ENCODE measurements at places on chromosomes 11 and 22.

- DNase-seq, result no peak
Measured at GRCh38 chr11:70873736-70874412, 378.5 kb downstream of the SHANK2 start.

GRCh38 chr11:121611242-121611641 is 158.5 kb upstream of the SORL1-AS1 start:
- DNase-seq, result no peak

DNA sequence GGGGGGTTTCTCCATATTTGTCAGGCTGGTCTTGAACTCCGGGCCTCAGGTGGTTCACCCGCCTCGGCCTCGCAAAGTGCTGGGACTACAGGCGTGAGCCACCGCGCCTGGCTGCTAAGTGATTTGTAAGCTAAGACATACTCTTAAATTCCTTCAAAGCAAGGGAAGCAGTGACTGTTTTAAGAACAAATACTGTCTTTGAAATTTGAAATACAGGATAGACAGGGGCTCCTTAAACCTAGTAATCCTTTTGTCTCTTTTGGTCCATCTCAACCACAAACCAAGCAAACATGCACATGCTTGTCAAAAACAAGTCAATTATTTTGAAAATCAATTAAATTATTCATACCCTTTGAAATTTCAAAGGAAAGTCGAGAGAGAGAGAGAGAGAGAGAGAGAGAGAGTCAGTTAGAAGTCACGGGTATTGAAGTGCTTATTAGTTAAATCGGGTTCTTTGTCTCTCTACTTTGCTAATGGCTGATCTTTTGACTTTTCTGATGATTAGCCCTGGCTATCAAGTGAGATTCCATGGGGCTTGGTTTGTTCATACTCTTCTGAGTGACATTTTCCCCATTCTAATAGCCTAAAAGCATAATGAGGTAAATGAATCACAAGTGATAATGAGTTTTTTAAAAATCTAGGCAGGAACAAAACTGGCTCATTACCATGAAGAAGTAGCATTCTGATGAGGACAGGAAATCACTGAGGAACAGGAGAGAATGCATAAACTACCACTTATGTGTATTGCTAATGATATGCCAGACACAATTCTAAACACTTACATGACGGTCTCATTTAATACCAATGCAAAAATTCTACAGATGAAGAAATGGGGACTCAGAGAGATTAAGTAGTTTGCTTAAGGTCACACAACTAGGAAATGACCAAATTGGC is 48.0 kb downstream of the MCHR1 start:
- DNase-seq, result no peak

DNA sequence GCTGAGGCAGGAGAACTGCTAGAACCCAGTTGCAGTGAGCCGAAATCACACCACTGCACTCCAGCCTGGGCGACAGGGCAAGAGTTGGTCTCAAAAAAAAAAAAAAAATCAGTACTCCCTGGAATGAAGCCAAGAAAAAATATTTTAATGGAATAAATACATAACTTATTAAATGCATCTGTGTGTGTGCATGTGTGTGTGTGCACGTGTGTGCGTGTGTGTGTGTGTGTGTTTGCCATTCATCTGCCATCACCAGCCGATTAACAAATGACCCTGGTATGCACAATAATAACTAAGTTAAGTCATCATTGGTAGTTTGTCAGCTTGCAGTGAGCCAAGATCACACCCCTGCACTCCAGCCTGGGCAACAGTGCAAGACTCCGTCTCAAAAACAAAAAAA is 35.0 kb upstream of the SCGB1A1 start:
- DNase-seq, result no peak

DNA sequence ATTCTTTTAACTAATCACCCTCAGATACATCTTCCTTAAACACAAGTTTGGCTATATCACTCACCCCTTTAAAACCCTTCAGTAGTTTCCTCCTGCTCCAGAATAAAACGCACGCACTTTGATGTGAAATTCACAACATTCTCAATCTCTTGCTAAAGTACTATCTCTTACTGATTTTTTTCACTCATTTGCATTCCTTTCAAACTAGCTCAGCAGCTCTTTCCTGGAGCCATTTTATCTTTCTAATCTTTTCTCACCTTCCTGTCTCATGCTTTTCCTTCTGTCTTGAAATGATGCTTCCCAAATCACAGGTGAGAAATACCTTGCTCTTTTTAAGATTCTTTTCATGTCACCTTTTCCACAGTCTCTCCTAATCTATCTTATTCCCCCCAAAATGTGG is 1074.4 kb downstream of the DLG2 start:
- no peak for DNase-seq

DNA sequence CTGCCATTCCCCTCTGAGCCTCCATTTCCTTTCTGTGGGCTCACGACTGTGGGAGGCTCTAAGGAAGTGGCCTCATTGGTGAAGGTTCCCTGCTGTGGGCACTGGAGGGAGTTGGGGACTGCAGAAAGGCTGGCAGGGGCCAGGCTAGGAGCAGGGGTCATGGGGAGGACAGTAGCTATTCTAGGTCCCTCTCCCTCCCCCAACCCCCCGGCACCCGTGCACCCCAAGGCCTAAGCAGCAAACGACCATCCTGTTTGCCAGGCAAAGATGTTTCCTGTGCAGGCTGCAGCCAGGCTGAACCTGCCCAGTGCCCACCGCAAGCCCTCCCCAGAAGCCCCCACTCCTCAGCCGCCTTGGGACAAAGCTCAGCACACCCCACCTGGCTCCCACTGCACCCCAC is 189.4 kb downstream of the MN1 start:
- no peak for DNase-seq

GRCh38 chr11:70243912-70244652 is 26.4 kb upstream of the PPFIA1 start:
- DNase-seq, result no peak

DNA sequence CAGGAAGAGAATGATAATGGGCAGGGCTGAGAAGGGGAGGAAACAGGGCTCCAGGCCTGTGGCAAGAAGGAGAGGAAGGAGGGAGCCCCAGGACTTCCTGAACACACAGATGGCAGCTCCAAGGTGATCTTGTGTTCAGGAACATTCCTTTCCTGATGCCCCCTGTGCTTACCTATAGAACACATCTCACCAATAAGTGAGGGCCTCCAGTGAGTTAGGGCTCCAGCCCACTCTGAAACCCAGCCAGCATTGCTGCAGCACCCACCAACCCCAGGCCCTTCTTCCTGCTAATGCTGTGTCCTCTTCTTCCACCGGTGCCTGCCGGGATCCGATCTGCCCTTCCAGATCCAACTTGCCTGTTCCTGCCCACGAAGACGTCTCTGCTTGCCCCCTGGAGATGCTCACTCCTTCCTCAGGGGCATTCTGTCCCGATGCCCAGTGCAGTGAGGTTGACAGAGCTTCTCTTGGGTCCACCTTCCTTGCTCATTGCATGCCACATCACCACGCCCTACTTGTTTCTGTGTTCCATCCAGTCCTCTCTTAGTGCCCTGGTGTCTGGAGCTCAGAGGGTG is 17.4 kb downstream of the ANKK1 start:
- DNase-seq, result no peak

GRCh38 chr11:128465946-128466705 is 121.2 kb downstream of the ETS1 start:
- no peak for DNase-seq

GRCh38 chr22:23119494-23120414 is 22.0 kb downstream of the RSPH14 start:
- no peak for DNase-seq

DNA sequence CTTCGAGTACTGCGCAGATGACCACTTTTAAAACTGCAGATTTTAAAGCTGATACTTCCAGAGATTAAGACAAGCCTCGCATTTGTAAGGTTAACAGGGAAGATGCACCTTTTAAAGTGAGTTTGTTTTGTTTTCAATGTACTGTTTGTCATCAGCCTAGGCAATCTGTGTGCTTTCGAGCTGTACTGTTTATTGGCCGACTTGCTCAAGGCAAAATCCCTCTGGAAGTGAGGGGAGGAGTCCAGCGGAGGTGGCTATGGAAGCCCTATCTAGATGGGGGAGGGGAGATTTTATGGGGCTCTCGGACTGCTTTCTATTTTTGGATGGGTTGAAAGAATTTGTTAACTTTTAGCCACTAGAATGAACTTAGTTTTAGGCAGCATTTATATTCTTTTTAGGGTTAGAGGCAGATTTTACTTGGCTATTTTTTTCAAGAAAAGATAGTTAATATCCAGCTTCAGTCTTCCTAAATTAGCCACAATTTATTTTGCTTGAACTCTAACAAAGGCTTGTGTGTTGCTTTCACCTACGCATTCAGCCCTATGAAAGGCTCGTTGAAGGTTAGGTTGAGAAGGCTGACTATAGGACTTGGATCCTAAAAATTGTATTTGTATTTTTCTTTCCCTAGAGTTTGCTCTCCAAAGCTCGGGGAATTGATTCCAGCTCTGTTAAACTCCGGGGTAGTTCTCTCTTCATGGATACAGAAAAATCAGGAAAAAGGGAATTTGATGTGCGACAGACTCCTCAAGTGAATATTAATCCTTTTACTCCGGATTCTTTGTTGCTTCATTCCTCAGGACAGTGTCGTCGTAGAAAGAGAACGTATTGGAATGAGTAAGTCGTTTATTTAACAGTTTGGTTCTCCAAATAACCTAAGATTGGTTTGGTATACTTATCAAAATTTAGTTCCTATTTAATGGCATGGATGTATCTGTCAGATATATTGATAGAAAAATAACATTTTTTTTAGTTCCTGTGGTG is 2.1 kb downstream of the WEE1 start:
- peak; percentile 55 for DNase-seq

- no peak for DNase-seq
Measured at GRCh38 chr11:34859496-34859895, 56.7 kb downstream of the APIP start.

- DNase-seq, result no peak
Measured at GRCh38 chr11:133753150-133753549, 92.2 kb downstream of the SPATA19 start.

GRCh38 chr11:92533657-92534335 is 309.2 kb downstream of the FAT3 start:
- no peak for DNase-seq

GRCh38 chr11:77602381-77603088 is 12.8 kb downstream of the AQP11 start:
- no peak for DNase-seq

GRCh38 chr22:38694940-38695339 is 5.8 kb downstream of the JOSD1 start:
- no peak for DNase-seq

- no peak for DNase-seq
Measured at GRCh38 chr22:27422442-27422841, 379.1 kb downstream of the MN1 start.

GRCh38 chr11:8813658-8814057 is 97.3 kb upstream of the AKIP1 start:
- peak; percentile 67 for DNase-seq

- DNase-seq, result no peak
Measured at GRCh38 chr22:17079572-17079971, 5.2 kb upstream of the IL17RA start.

GRCh38 chr11:66046901-66047300 is 2.1 kb downstream of the GAL3ST3 start:
- DNase-seq, result no peak

DNA sequence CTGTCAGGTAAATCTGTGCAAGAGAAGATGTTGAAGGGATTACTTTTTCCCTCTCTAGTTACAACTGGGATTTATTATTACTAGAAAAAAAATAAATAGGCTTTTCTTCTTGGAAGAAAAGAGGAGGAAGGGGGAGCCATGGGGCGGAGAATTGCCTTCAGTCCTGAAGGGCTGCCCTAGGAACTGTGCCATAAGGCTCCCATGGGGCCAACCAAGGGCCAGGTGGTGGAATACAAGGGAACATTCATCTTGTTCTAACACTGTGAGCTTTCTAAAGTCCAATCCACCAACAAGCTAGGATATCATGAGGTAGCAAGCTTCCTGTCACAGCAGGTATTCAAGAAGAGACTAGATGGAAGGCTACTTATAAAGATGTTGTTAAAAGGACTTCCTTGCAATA is 24.8 kb upstream of the NRIP3 start:
- DNase-seq, result no peak

DNA sequence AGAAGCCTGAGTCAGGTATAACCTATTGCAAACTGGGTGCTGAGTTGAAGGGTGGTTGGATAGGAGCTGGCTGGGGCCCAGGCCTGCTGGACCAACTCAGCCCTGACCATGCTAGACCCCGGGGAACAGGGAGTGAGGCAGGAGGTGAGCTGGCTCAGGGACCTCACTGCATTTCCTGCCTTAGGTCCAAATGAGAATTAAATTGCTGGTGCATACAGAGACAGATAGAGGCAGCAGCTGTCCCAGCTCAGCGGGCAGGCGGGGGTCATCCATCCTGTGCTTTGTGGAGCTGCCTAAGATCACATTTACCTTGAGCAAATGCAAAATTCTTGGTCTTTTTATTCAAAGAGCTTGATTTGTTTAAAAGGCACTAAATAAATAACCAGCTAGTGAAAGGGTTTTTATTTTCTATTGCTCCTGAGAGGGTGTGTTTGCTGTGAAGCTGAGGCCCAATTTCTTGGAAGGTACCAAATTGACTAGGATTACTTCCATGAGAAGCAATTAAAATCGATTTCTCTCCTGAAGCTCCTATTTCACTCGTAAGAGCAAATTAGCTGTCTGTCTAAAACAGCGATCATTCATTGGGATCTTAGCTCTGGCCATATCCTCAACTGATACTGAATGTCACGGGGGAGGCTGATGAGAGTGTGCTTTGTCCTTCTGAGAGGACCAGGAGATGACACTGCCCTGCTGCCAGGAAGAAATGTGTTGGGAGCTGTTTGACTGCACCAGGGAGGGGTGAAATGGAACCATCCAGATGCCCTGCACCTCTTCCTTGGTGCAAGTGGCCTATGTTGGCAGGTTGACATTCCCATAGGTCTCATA is 24.9 kb downstream of the USH1C start:
- no peak for DNase-seq

DNA sequence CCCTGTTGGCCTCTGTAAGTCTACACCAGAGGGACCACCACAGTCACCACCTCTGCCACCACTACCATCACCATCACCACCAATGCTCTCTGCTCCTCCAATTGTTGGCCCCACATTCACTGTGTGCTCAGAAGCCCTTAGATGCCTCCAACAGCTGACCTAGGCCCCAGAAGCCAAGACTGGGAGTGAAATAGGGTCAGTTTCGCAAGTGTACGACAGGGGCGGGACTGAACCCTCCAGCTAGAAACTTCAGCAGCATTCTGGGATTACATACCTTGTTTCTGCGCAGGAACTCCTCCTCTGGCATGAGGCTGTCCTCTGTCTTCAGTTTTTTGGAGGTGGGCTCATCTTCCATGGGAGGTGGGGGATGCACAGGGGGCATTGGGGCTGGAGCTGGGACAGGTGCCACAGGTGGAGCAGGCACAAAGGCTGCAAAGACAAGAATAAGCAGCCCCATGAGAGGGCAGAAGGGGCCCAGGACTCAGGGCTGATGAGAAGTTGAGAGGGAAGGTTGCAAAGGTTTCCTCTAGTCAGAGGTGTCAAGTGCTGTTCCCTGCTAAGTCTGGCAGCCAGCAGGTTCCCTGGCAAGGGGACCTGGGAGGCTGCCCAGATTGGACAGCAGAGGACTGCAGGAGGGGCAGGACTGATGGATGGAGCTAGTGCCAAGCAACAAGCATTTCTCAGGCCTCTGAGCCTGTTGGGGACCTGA is 10.2 kb upstream of the TBC1D10A start:
- no peak for DNase-seq
